Kidney capillary endothelial cell (primary cell): ENCODE measurements at places on chromosomes 7 and 10.

DNA sequence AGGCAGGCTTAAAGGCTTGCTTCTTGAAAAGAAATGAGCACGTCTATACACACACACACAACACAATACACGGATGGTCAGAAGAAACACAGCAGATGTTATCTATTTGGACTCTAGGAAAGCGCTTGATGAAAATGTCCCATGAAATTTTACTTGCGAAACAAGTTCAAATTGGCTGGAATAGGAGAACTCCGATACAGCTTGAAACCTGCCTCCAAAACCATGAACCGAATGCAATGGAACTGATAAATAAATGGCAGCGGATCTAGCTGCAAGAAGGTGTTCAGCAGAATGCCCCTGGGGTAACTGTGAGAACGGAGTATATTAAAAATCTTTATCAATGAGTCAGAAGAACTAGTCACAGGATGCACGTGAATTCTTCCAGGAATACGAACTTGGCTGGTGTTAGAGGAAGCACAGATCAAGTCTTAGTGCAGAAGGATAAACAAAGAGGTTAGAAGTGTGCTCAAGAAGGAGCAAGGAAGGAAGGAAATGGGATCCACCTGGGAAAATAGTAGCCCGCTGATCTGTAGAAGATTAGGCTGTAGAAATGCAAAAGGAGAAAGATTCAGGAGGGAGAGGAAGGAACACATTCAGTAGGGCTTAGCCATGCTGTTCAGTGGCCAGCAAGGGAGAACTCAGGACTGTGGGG, 142.0 kb upstream of the PRKCQ start:
- DNase-seq = peak; percentile 95

- no peak for DNase-seq
Measured at GRCh38 chr7:55556031-55556430, 16.3 kb downstream of the VOPP1 start.

GRCh38 chr10:110456046-110456445, 41.7 kb upstream of the DUSP5 start:
- peak; percentile 21 for DNase-seq

DNA sequence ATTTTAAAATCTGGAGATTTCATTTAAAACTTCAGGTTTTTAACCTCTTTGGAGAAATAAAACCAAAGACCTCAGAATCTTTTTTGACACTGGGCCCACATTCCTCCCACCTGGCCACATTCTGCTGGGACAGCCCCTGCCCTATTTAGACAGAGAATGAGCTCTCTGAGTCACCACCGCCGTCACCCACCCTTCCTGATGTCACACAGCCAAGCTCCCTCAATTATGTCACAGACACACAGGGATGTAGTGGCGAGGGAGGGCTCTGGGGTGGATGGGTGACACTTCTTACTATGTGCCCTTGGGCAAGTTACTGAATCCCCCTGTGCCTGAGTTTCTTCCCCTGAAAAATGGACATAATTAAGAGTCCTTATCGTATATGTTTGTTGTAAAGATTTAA, 162.6 kb downstream of the RAB11FIP2 start:
- no peak for DNase-seq

DNA sequence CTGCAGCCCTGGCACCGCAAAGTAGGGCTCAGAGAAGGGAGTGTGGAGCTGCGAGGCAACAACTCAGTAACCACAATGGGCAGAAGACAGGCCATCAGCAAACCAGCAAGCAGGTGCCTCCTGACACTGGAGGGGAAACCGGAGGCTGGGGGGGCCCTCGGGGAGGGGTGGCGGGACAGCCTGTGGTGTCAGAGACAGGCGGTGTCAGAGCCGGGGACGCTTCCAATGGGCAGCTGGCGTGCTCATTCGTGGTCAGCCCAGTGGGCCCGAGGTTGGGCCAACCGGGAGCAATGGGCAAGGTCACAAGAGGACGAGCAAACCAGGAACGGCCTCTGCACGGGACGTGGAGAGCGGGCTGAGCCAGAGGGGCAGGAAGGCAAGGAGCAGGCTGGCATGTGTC, 158.1 kb downstream of the MAD1L1 start:
- no peak for DNase-seq

DNA sequence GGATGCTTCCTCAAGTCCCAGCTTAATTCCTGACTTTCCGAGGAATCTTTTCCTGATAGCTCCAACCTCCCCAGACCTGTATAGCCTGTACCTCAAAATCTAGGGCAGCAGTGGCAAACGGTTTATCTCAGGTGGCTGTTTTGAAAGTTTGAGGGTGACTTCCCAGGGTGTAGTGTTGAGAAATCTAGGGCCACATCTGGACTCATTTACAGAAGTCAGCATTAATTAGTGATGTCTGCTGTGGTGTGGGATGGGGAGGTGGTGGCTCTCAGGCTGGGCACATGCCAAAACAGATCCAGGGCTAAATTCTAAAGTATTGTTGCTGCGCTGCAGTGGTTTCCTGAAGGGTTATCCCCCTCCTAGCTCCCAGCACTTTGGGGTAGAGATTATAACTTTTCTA, 38.0 kb downstream of the UNC5B start:
- no peak for DNase-seq

- no peak for DNase-seq
Measured at GRCh38 chr7:134459981-134460380, 1.1 kb upstream of the AKR1B1 start.

- DNase-seq = no peak
Measured at GRCh38 chr10:11568578-11568977, 42.9 kb downstream of the USP6NL start.

- DNase-seq = no peak
Measured at GRCh38 chr7:4958477-4959301, at the start of gene MMD2. MMD2 (minus strand) TSS chr7:4959187; CDS start chr7:4959017, 170 bp downstream.

GRCh38 chr7:30674876-30675275, 7.4 kb downstream of the CRHR2 start:
- DNase-seq = no peak

GRCh38 chr7:44269417-44269816, 56.0 kb downstream of the CAMK2B start:
- DNase-seq = no peak

- no peak for DNase-seq
Measured at GRCh38 chr7:37970211-37970610, 49.8 kb downstream of the EPDR1 start.

DNA sequence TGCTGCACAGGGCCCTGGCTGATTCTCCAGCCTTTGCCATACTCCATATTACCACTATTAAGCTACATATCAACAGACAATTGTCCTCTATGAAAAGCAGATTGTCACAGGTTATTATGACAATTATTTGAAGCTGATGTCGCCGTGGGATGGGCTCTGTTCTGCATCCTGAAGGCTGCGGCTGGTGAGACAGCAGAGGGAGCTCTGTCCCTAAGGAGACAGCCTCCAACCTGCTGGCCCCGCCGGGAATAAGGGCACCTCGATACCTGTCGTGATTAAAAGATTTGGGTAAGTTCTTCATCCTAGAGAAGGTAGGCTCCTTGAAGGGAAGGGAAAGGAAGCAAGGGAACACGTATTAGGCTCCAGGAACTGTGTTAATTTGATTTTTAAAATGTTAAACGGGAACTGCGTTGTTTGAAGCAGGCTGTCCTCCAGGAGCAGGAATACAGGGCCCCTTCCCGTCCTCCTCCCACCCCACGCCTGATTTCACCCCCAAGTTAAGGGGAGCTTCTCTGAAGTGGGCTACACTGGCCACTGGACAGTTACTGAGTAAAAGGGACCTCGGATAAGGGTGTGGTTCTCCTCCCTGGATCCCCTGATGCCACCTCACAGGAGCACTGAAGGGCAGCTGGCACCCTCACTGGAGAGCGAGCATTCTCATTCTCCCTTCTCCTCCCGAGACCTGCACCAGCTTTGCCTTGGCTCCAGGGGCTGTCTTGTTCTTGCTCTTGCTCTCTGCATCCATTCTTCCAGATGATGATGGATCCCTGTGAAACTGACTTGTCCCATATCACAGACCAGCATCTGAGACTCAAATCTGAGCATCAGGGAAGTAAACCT, 11.8 kb upstream of the TIAL1 start:
- peak; percentile 32 for DNase-seq

DNA sequence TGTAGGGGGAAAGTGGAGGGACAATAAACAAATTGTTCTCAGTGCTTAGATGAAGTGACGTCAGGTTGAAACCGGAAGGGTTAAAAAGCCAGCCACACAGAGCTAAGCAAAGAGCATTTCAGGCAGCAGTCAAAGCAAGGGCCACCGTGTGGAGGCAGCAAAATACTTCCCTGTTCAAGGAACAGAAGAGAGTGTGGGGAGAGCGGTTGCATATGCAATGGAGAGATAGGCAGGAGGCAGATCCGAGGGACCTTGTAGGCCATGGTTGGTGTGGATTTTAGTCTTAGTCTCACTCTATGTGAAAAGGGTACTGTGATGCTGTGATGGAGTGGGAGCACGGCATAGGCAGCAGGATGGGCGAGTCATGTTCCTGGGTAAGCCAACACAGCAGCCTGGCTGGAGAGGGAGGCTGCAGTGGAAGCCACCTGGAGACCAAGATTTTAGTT, 3.8 kb upstream of the STN1 start:
- DNase-seq = peak; percentile 41

DNA sequence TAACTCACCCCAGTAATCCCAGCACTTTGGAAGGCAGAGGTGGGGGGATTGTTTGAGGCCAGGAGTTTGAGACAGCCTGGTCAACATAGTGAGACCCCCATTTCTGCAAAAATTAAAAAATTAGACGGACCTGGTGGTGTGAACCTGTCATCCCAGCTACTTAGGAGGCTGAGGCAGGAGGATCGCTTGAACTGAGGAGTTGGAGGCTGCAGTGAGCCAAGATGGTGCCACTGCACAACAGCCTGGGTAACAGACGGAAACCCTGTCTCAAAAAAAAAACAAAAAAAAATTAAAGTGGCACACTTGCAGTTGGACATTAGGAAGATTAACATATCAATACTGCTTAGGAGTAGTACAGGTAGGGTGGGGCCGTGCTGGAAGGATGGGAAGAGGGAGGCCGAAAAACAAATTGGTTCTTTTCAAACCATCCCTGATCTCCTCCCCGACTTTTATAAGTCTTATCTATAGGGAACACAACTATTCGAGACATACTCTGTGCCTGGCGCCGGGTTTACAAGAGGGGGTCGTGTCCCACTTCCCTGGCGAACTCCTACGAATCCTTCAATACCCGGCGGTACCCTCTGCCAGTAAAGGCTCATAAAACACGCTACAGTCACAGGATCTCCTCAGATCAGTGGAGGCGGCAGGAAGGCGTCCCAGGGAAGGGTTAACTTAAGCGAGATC, 628 bp downstream of the TAF6 start:
- DNase-seq = no peak

DNA sequence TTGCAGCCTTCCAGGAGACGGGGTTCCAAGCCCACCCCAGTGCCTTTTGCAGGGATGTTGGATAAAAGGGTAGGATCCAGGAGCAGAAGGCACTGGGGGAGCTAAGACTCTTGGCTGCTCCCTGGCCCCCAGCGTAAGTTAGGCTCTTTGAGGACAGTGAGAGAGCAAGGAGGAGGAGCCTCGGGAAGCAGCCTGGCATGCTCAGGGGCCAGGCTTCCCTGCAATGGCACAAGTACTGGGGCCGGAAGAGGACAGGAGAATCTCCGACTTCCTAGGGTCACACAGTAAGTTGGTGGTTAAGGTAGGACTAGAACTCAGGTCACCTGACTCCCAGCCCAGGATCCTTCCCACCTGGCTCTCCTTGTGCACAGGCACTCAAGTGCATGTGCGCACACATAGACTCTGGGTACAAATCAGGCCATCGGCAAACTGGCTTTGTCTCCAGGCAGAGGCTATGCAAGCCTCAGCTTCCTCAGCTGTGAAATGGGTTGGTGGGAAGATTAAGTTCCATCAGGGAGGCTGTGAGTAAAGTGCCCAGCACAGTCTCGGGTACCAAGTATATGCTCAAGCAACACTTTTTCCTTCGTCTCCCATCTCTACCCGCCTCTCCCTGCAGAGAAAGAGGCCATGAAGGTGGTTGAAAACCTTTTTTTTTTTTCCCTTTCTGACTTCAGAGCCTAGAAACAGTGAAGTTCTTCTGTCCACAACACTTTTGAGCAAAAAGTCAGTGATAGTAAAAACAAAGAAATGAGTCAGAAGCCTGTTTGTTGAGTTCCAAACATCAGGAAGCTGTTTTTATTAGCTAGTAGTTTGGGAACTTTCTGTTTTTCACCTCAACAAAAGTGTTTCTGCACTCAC, 79.1 kb downstream of the NEURL1 start:
- no peak for DNase-seq

DNA sequence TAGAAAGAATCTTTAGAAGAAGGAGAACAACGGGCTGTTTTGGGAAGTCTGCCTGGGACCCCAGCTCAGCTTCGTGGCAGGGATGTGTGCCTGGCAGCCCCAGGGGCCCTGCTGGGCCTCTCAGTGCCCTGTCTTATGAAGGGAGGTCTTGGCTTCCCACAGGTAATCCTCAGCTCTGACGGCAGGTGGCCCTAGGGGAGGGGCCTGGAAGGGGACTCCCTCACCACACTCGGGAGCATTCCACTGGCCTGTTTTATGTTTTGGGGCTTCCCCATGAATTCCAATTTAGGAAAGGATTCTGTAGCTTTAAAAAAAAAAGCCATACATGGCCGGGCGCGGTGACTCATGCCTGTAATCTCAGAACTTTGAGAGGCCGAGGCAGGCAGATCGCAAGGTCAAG, 3.0 kb upstream of the DMBT1 start:
- DNase-seq = no peak

DNA sequence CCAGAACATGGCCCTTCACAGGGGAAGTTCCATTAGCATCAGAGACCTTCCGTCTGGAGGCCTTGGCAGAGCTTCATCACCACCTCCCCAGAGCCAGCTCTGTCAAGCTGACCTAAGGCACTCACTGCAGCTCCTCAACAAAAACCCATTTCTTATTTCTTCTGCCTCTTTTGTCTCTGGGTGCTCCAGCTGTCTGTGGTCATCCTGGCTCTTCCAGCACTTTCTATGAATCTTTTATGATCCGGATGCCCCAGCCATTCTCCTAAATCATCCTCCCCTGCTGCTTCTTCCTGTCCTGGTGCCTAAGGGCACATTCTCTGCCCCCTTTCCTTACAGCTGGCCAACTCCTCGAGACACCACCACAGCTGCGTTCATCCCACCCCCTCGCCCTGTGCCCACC, 171.7 kb upstream of the INSYN2A start:
- no peak for DNase-seq

- DNase-seq = no peak
Measured at GRCh38 chr7:20010877-20011276, 206.3 kb downstream of the MACC1 start.

- no peak for DNase-seq
Measured at GRCh38 chr10:101217450-101218281, 11.6 kb downstream of the LBX1 start.

GRCh38 chr7:107464666-107465226, 5.1 kb upstream of the GPR22 start:
- no peak for DNase-seq
